Tibial nerve (tissue), 4 donors: ENCODE measurements at places on chromosomes 3 and 15.

DNA sequence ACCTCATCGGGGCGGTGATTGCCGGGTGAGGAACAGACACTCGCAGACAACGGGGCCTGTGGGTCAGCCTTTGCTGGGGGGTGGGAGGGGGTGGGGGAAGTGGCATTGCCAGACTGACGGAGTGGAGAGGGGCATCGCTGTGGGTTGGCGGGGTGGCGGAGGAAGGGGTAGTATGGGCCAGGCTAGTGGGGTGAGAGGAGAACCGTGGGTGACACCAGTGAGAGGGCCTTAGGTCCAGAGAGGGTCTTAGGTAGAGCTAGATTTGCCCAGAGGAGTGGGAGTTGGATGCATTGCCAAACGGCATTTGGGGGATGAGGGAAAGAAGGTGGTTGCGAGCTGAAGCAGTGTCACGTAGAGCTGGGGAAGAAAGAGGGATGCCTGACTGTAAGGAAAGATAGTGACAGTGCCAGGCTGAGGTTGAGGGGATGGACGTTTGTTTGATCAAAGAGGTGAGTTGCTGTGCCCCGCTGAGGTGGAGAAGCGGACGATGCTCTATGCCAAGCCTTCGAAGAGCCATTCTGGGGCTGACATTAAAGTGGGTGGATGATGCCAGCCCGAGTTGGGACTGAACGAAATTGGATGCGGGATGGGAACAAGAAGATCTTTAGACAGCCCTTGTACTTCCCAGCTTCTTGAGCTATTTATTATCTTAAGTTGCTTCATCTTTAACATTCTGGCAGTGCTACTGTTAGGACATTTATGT is 572 bp downstream of the DNAJB11 start:
- peaks cover 37% of the 10 kb centered on the region for H3K36me3 ChIP-seq
- peak overlapping the region; percentile 93 for H3K27ac ChIP-seq
- no peaks in the 10 kb centered on the region for H3K27me3 ChIP-seq

- DNase-seq = no peak
- no peaks in the 10 kb centered on the region for H3K36me3 ChIP-seq
- H3K4me1 ChIP-seq = no peaks in the 10 kb centered on the region
- H3K27ac ChIP-seq = no peak overlapping the region
Observed at GRCh38 chr3:109188741-109189140, 52.2 kb downstream of the C3orf85 start.

- H3K27me3 ChIP-seq = no peaks in the 10 kb centered on the region
- no peaks in the 10 kb centered on the region for H3K4me1 ChIP-seq
- DNase-seq = peak; percentile 29
- no peak overlapping the region for H3K4me3 ChIP-seq
- no peak overlapping the region for H3K27ac ChIP-seq
- H3K36me3 ChIP-seq = peaks cover 7% of the 10 kb centered on the region
Observed at GRCh38 chr15:58731756-58732535, 17.6 kb downstream of the ADAM10 start.

- no peak for DNase-seq
- H3K36me3 ChIP-seq = no peaks in the 10 kb centered on the region
- H3K4me1 ChIP-seq = peaks cover 11% of the 10 kb centered on the region
- no peak overlapping the region for H3K4me3 ChIP-seq
Observed at GRCh38 chr15:68499620-68500312, 67.8 kb upstream of the ITGA11 start.

DNA sequence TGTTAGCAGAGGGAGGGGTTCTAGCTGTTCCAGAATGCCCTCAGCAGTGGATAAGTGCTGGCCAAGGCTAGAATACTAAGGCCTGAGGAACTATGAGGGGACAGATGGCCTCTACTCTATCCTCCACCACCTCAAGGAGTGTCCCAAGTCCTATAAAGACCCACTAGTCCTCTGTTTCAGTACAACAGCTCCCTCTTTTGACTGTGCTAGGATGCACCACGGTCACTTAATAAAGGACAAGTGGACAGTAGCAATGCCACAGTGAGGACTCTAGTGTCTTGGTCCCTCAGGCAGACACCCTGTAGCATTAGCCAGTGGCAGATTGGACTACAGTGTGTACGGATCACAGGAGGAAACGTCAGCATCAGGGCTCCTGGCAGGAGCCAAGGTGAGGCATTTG is 171.8 kb upstream of the PROK2 start:
- H3K27ac ChIP-seq = no peak overlapping the region
- no peaks in the 10 kb centered on the region for H3K36me3 ChIP-seq
- H3K4me1 ChIP-seq = no peaks in the 10 kb centered on the region
- no peak for DNase-seq
- H3K27me3 ChIP-seq = no peaks in the 10 kb centered on the region
